Activated CD4-positive, alpha-beta T cell treated with anti-CD3 and anti-CD28 coated beads for 1 hour (primary cell): ENCODE measurements at places on chromosomes 16 and 17.

DNA sequence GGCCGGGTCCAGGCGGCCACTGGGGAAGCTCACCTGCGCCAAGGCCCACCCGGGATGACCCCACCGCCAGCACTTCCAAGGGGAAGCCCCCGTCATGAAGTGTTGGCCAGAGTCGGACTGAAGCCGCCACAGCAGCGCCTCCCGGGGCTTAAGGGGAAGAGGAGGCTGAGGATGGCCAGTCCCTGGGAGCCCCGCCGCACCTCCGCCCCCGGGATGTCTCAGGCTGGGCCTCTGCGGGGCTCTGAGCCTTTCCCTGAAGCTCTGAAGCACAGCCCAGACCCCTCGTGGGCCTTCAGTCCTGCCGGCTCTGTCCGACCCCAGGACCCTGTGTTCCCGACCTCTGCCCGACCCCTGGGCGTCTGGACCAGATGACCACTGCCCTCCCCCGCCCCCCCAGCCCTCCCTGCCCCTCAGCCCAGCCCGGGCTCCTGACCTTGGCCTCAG, 42.8 kb upstream of the ACSF3 start:
- no peak for DNase-seq

DNA sequence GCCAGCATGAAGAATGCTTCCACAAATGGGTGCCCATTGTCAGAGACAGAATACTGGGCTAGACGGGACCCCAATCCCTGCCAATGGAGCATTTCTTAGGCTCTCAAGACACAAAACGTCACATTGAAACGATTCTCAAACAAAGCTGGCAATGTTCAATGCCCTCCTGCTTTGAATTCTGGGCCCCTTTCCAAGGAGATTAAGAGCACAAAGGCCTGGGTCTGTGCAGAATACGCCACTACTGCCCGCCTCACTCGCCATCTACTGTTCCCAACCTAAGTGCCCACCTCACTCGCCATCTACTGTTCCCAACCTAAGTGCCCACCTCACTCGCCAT, 9.7 kb downstream of the CFAP20 start:
- DNase-seq: no peak

DNA sequence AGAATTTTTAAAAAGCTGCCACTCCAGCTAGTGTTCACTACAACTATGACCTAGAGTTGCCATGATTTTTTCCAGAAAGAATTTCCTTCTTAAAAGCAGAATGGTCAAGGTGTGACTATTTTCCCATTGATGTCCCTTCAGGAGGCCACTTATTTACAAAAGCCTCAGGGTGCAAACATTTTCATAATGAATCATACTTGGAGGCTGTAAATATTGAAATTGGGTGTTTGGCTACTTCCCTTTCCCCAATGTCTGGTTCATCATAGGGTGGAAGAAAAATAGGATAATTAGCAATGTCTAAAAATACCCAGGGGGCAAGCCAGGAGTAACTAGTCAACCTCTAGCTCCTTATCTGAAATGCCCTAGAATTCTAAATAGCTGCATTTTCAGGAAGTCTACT, 18.8 kb downstream of the AXIN2 start:
- DNase-seq: no peak

DNA sequence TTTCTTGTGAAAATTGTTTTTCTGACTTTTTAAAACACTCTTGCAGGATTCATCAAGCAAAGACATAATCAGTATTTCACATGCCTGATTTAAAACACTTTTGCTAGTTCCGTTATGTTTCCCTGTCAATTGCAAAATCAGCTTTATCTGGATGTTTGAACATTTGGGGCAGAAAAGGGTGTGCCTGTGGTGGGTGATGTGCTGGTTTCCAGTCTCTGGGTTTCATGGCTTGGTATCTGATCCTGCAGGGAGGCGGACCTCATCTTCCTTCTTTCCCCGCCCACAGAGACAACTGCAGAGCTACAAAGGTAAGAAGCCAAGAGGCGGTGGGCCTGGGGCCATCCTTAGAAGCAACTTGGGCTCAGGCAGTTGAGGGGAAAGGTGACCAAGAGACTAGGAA, 41.8 kb downstream of the NLRC5 start:
- no peak for DNase-seq

DNA sequence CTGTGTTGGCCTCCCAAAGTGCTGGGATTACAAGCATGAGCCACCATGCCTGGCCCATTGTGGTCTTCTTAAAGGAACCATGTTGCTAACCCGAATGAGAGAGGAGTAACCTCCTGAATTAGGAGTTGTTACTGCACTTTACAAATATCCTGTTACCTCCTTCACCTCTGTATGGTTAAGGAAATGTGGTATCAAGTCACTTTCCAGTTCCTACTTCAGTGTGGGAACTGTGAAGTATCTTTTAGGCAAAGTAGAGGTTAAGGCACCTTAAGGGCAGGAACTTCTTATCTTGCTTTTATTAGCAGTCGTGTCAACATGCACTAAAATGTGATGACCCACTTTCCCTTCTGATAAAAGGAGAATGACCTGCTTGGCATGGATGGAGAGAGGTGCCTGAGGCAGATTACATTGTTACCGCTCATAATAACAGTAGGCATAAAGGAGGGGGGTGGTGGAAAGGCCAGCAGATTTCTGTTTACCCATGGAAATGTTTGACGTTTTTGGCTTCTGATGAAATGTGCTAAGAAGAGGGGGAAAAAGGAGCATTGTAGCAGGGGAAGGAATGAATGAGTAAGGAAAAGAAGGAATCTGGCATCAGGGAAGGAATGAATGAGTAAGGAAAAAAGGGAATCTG, 28.5 kb downstream of the FTO start:
- no peak for DNase-seq

DNA sequence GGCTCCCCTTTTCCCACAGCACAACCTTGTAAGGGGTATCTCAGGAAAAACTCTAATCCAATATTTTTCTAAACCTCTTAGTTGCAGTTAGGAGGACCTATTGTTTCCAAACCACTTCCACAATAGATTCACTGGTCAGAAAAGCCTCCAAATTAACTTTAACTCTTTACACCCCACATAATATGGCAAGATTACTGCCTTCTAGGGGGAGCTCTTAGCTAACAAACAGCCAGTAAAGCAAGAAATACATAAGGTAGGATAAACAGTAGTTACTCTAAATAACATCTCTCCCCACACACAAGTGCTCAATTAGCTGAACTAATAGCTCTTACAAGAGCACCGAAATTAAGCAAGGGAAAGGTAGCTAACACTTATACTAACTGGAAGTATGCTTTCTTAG, 192.1 kb upstream of the KIF2B start:
- DNase-seq: no peak

GRCh38 chr16:11203111-11203623, 52.8 kb downstream of the SOCS1 start:
- no peak for DNase-seq

GRCh38 chr17:80847496-80848230, 144.0 kb upstream of the CHMP6 start:
- DNase-seq: peak; percentile 35

DNA sequence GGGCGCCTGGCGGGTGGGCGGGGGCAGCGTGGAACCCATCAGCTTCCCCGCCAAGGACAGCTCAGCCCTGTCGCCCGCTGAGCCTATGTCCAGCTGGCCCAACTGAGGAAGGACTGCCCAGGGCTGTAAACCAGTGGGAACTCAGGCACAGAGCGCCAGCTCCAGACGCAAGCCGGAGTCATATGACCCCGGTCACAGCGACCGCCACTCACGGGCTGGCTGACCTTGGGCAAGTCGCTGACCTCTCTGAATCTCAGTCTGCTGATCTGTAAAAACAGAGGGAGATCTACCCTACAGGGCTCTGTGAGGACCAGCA, 170.0 kb downstream of the C16orf78 start:
- DNase-seq: no peak

GRCh38 chr16:23232806-23233205, 50.3 kb downstream of the SCNN1G start:
- no peak for DNase-seq

GRCh38 chr17:51050291-51051033, 70.2 kb downstream of the SPAG9 start:
- no peak for DNase-seq

- DNase-seq: no peak
Measured at GRCh38 chr16:1895068-1895467, 23.1 kb upstream of the MEIOB start.
